HCT116 (cell line): ENCODE measurements at places on chromosomes 4 and X. TPM values are rescaled to one million over a fixed set of nuclear protein-coding genes. Genes with fewer than 3 reads are reported as not detected.
A peak's percentile ranks its signal among the peaks of the same experiment; 100 is the strongest.

GUCY1A1 gene
- not detected for total RNA-seq

GRCh38 chr4:5572114-5572513, 136.2 kb downstream of the EVC2 start:
- no peak for DNase-seq

- DNase-seq: no peak
Observed at GRCh38 chr4:121790976-121791375, 10.1 kb upstream of the EXOSC9 start.

DNA sequence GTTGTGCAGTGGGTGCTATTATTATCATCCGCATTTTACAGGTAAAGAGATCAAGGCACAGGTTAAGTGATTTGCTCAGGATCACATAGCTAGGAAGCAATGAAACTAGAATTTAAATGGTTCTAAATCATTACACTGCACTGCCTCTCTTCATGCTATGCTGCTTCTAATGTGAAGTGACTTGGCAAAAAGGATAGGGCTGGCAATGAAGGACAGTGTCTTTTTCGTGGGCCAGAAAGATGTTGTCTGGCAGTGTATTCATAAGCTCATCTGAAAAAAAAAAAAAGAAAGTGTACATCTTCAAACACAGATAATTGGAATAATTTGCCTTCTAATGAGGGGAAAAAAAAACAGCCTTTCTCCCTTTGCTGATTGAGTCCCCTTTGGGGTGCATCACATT, 132.2 kb upstream of the FUNDC1 start:
- no peak for DNase-seq

APLN gene
- total RNA-seq: 0.22 TPM

NXF2B gene
- total RNA-seq: not detected

PRKG2 gene
- total RNA-seq: 2.1 TPM

DCAF4L1 gene
- 0.39 TPM for total RNA-seq

TCEAL5 gene
- total RNA-seq: not detected

- DNase-seq: no peak
Observed at GRCh38 chr4:80324171-80324570, 11.4 kb upstream of the CFAP299 start.

- DNase-seq: no peak
Observed at GRCh38 chr4:36237366-36238313, 6.7 kb downstream of the ARAP2 start.

- DNase-seq: peak; percentile 62
Observed at GRCh38 chr4:76485450-76485849, 50.4 kb downstream of the SHROOM3 start.

- no peak for DNase-seq
Observed at GRCh38 chr4:41815473-41815872, 66.9 kb upstream of the PHOX2B start.

GRCh38 chrX:51395480-51395809, 62.8 kb downstream of the NUDT10 start:
- no peak for DNase-seq

OPRPN gene
- total RNA-seq: not detected

GRCh38 chr4:122150931-122151330, 1.2 kb upstream of the BLTP1 start:
- DNase-seq: no peak

GRCh38 chr4:172758586-172759340, 409.8 kb upstream of the GALNT7 start:
- DNase-seq: no peak

DNA sequence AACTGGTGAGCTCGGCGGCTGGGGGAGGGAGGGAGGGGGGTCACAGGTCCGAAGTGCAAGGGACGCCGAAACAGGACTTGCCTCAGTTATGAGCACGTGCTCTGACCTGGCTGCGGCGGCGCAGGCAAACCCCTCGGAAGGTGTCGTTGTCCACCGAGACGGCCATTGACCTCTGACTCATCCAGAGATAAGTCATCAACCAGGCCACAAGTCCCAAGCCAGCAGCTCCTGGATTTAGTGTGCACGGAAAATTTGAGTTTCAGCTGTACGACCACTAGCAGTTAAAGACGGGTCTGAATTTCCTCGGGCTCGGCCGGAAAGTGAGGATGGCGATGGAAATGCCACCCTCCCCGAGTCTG, 674 bp downstream of the SH3D19 start:
- DNase-seq: peak; percentile 90
